ENCODE measurements at places on chromosomes 4 and X. TPM values are rescaled to one million over a fixed set of nuclear protein-coding genes. Genes with fewer than 3 reads are reported as not detected.

GRCh38 chr4:89836897-89837384, at the start of gene SNCA:
TSS of gene SNCA (minus strand) at chr4:89837161. CDS start at chr4:89835667, 1,494 bp downstream.
- DNase-seq, result peak; percentile 37

GRCh38 chr4:87227751-87228151, 7.3 kb upstream of the KLHL8 start:
- no peak for DNase-seq

The CTAG2 gene
- not detected for total RNA-seq

The KLHL15 gene
- 17.7 TPM for total RNA-seq

- DNase-seq, result no peak
These were observed 326.9 kb upstream of the SLIT2 start for GRCh38 chr4:19924761-19925160.

The CLCN4 gene
- 7.4 TPM for total RNA-seq

DNA sequence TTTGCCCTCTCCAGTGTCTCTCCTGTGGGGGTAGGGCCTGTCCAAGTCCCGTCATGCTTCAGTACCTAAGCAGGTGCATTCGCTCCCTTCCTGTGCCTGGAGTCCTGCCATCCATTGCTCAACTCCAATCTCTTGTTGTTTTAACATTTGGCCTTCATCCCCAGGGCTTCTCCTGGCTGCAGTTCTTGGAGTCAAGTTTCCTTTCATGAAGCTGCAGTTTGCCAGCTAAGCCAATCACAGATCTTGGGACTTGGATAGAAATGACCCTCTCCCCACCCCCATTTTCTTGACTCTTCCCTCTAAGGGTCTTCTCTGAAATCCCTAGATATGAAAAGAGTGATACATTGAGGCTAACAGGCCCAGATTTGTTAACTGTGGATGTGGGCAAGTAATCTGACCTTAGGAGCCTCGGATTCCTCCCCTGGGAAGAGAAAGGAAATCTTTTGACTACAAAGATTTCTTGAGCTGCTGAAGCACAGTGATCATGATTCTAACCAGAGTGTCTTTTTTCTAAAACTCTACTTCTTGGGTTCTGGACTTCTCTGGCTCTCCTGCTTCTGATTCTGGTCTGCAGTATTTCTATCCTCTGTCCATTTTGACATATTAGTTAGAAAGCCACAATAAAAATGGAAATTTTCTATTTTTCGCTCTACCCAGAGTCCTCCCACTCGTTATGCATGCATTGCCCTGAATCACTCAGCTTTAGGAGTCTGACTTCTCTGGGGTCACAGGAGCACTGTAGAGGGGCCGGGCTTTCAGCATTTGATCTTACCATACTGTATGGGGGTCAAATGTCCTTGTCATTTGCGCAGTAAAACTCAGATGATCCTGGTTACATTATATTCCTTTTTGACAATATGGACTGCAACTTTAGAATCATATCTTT, 61.0 kb downstream of the CHRNA9 start:
- no peak for DNase-seq

GRCh38 chr4:2954358-2955185, 8.6 kb downstream of the NOP14 start:
- no peak for DNase-seq

The CTPS2 gene
- 24.3 TPM for total RNA-seq

GRCh38 chrX:56066016-56066415, 166.1 kb upstream of the KLF8 start:
- no peak for DNase-seq

The NSUN7 gene
- 2.7 TPM for total RNA-seq

The NXF2B gene
- total RNA-seq, result not detected

- DNase-seq, result peak; percentile 1
These were observed 418.2 kb downstream of the STIM2 start for GRCh38 chr4:27278615-27279375.

- DNase-seq, result no peak
These were observed 84.5 kb downstream of the MAGEB17 start for GRCh38 chrX:16251782-16252181.

DNA sequence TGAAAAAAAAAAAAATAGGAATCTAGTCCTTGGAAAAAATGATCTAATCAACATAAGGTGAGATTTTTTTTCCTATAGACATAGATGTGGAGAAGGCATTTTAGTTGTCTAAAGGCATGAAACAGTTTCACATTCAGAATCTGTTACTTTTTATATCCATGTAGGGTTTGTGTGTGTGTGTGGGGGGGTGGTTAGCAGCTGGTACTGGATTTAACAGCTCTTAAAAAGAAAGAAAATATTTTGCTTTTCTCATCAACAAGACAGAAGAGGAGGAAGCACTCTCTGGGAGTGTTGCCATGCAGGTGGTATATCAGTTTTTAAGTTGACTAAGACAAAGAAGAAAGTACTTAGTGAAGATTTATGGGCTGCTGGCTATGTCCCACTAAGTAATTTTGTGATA, 122.3 kb downstream of the VCX3B start:
- no peak for DNase-seq

GRCh38 chr4:120051253-120051652, 15.4 kb downstream of the MAD2L1 start:
- DNase-seq, result no peak

DNA sequence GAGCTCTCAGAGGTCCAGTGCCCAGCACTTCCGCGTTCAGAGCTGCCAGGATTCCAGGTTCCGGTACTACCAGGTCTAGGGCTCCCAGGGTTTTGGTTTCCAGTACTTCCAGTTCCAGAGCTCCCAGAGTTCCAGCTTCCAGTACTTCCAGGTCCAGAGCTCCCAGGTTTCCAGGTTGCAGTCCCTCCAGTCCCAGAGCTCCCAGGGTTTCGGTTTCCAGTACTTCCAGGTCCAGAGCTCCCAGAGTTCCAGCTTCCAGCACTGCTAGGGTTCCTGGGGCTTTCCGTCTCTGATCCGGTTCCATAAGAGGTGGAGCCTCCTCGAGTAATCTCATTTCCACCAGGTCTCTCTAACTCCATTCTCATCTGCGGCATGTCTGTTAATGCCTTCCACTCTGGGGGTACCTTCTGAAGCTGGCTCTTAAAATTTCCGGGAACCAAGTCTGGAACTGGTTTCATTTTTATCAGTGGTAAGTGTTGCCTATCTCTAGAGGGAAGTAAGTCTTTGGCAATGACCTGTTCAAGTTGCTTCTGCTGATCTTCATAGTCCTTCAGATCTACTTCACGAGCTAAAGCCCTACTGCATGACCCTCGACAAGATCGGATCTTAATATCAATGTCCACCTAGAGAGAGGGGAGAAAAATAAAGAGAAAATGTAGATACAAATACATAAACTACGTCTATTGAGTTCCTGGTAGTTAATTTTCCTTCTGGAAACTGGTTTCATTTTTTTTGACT, 4.1 kb downstream of the FGA start:
- DNase-seq, result no peak

GRCh38 chr4:6439120-6439762, 33.2 kb downstream of the PPP2R2C start:
- no peak for DNase-seq

GRCh38 chrX:115047181-115047580, 29.8 kb upstream of the IL13RA2 start:
- no peak for DNase-seq

The CLNK gene
- total RNA-seq, result 0.10 TPM

The HPGDS gene
- total RNA-seq, result 9.6 TPM

GRCh38 chr4:157300701-157301100, 80.2 kb downstream of the GRIA2 start:
- DNase-seq, result no peak

The ANOS1 gene
- total RNA-seq, result 15.9 TPM

DNA sequence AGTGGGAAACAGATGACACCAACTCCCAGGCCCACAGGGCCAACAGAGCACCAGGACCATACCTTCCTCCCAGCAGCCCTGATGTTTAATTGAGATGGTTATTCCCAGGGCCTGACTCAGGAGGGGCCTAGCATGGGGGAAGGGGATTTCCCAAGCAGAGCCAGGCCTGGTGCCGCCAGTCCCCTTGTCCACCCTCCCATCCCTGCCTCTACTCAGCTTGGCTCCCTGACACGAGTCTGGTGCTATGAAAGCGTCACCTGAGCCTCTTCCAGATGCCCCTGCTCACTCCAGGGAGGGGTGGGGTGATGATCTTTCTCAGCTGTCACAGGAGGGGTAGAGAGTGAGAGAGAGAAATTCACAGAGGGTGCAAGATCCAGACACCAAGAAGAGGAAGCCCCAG, 72.7 kb downstream of the EFNB1 start:
- DNase-seq, result no peak

DNA sequence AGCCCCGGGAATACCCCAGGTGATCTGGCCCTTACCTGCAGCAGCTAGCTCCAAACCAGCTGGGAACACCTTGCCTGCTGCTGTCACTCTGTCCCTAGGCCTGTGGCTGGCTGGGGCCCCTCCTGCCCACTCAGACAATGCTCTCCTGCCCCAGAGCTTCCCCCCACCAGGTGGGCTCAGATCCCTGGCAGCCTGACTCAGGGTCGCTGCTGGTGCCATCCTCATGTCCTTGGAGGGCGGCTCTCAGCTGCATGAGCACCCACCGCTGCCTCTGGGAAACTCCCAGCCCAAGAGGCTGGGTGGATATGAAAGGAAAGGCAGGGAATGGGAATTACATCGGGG, 15.8 kb downstream of the C4orf50 start:
- no peak for DNase-seq

- DNase-seq, result no peak
These were observed 838 bp upstream of the ABCG2 start for GRCh38 chr4:88159229-88159725.

- no peak for DNase-seq
These were observed 27.2 kb downstream of the HSPA4L start for GRCh38 chr4:127809173-127809800.

- DNase-seq, result no peak
These were observed 2.4 kb upstream of the TLR10 start for GRCh38 chr4:38785041-38785790.

The CXCR3 gene
- 0.30 TPM for total RNA-seq

DNA sequence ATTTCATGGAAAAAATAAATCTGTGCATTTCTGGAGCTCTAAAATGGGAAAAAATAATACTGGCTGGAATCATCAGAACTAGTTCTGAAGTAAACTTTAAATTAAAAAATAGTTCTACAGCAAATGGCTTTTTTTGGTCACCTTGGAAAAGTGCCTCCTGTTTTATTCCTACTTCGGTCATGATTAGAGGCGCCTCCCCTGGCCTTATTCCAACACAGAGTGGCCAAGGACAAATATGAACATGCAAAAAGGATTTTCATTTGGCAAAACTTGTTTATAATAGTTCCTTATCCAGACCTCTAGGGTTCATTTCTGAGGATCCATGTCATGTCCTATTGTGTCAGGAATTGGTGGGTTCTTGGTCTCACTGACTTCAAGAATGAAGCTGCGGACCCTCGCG, 11.1 kb upstream of the KLF8 start:
- DNase-seq, result no peak

DNA sequence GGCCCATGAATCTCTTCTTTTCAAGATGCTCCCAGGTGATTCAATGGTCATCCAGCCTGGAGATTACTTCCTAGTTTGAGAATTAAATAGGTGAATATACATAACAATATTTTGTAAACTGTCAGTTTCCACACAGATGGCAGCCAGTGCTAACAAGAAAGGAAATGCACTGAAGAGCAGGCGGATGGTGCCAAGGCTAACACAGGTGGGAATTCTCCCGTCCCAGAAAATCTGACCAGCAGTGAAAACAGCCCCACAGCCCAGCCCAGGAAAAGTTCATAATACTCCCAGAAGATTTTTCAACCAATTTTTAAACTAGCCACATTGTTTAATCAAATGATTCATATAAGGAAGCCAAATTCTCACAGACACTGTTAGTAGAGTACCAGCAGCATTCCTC, 387.2 kb upstream of the GATB start:
- no peak for DNase-seq

GRCh38 chr4:13261486-13262257, 222.5 kb downstream of the RAB28 start:
- no peak for DNase-seq

DNA sequence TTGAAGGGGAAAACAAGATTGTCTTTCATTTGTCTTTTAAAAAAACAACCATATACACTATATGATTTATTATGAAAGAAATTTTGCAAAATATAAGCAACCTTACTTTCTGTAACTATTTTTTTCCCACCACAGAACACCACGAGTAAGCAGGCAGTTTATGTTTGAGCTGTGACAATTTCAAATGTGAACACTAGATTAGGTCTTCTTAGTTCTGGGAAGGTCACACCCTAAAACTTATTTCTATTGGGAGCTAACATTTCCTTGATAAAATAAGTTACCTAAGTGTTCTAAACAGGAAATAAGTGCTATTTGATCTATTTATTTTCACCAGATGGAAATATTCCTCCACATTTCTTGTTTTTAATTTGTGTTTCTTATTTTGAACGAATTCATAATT, 50.6 kb downstream of the PCDH7 start:
- no peak for DNase-seq

GRCh38 chrX:112827292-112827903, 13.2 kb downstream of the AMOT start:
- no peak for DNase-seq

DNA sequence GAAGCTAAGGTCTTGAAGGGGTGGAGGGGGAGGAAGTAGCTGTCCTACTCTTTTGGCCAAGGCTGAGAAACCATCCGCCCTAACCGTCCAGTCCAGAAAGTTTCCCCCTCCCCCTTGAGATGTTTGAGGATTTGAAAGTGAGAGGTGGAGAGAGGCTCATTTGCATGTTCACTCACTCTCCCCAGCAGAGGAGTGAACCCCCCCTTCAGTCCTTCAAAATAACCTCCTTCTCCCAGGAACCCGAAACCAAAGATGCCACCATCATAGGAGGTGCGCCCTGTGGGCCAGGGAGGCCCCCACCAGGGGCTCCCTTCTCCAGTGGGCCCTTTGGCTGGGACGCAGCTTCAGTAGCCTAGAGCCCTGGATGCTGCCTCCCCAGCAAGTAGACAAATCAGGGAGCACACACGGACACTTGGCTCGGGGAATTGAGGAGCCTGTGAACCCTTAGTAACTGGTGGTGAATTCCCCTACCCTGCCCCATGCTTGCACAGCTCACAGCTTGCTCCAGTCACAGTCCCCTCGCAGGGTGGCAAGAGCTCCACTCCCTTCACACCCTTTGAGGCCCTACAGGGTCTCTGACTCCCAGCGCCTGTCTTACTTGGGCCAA, 25.6 kb downstream of the ELF4 start:
- no peak for DNase-seq

GRCh38 chr4:152831416-152831815, 51.7 kb downstream of the ARFIP1 start:
- DNase-seq, result no peak

The NAP1L3 gene
- 8.5 TPM for total RNA-seq

DNA sequence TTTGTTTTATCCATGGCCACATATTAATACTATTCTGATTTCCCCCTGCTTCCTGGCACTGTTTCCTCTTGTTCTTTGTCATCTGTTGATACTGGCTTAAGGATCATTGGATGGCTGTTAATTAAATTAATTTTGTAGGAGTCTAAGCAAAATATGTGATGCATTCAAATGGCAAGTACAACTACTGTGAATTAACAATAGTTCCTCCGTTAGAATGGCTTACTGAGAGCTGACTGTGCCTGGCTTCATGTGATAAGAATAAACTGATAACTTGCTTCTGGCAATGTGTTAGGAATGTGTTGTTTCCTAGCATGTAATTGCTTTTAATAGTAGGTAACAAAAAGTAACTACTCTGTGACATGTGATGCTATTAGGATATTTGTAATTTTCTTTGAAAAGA, 98.5 kb downstream of the RPA4 start:
- no peak for DNase-seq

All from skin of body (tissue), 3 donors.